T-helper 22 cell (primary cell): ENCODE measurements at places on chromosomes 2 and 18.

DNA sequence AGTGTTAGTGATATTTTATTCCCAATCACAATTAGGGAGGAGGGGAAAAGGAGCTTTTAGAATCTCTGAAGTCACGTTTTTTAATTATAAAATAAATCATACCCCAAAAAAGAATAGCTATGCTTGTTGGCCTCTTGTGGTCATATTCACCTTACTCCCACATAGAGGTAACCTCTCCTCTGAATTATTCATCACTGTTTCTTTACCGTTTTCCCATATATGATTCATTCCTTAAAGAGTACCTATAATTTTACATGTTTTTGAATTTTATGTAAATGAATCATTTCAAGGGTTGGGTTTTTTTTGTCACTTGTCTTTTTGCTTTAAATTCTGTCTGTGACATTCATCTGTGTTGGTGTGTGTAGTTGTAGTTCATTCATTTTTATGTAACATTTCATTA lies 110.6 kb upstream of the CD302 start:
- no peak for DNase-seq

DNA sequence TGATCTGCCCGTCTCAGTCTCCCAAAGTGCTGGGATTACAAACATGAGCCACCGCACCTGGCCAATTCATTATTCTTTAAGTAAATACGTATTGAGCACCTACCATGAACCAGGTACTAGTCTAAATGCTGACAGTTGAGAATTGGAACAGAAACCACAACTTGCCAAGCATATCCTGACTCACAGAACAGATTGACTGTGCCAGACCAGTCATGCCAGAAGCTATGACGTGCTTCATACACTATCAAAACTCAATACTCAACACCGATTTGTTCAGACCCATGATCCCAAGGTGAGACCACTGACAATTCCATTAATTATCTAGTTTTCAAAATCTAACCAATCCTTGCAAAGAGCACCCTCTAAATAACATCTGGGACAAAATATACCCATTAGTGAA lies 148.6 kb downstream of the B3GNT2 start:
- DNase-seq: no peak

- DNase-seq: peak; percentile 9
These were observed 42.3 kb upstream of the ATIC start for GRCh38 chr2:215269397-215270117.

DNA sequence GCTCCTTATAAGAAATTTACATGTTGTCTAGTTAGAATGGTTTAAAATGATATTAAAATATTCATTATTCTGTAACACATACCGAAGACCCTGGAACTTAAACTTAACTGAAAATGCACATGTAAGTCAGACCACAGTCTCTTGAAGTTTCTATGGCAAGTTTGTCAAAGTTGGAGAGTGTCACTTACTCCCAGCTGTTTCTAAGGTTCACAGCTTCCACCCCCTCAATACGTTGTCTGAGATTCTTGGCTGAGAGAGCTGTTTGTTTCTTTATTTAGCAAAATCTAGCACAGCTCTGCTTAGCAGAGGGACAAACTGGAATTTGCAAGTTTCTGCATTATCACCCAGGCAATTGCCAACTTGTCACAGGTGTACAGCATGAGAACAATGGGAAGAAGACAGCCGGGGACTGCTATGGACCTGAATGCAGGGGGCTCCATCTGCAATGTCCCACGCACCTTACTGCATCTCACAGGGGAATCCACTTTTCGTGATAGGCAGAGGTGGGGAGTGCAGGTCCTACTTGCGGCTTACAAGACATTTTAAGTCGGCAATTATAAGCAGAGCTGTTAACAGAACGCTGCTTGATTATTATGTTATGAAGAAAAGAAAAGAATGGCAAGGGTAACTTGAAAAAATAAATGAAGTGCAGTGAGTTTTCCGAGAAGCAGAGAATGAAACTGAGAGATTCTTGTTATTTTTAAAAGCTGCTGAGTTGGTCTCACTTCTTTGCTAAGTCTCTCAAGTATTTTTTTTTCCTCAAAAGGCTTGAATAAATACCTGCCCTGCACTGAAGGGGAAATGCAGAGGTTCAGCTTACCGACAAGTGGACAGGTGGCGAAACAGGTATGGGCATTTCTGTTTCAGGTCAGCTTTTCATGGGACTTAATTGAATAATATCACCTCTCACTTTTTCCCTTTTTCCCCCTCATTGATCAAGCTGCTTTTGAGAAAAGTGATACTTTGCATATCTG lies 1072.1 kb upstream of the FANCL start:
- DNase-seq: no peak

- no peak for DNase-seq
These were observed 73.6 kb upstream of the STK17B start for GRCh38 chr2:196244966-196245365.

- DNase-seq: no peak
These were observed 90.4 kb upstream of the LYPD1 start for GRCh38 chr2:132760405-132760804.

- DNase-seq: no peak
These were observed 665.2 kb upstream of the NRXN1 start for GRCh38 chr2:51697095-51697494.

DNA sequence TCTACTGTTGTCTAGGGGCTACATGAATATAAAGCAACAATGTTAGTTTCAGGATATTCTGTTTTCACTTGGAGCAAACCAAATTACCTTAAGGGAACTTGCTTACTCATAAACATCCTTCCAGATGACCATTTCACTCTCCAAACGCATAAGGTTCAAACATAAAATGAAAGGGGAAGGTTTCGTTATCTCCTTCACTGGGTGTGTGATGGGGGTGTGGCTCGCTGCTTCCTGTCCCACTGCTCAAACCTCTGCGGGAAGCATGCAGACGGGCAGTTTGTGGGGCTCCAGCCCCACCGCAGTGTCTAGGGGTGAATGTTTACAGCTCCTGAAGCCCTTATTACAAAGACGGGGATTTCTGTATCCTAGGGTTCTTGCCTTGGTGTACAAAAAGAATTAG lies 1310.9 kb upstream of the TMEFF2 start:
- DNase-seq: no peak

GRCh38 chr2:39593439-39594393 lies 72.0 kb upstream of the TMEM178A start:
- DNase-seq: no peak

- DNase-seq: no peak
These were observed 102.3 kb upstream of the GULP1 start for GRCh38 chr2:188189356-188189755.

- no peak for DNase-seq
These were observed 14.0 kb upstream of the PRKCE start for GRCh38 chr2:45637440-45637839.

DNA sequence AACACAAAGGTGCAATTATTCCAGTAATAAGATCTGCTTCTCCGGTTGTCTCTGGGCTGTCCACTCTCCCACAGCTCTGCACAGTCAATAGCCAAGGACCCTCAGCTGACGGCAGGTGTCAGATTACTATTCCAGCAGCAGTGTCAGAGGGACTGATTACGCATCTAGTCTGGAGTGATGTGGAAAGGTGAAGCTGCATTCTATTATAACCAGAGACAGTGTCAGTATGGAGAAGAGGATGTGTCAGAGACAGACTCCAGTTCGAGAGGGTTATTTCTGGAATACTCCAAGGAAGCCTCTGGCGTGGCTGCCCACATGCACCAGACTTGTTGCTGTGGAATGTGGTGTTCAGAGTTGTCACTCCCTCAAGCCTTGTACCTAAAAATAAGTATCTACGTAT lies 163.6 kb upstream of the TMEM200C start:
- no peak for DNase-seq

GRCh38 chr18:13211534-13211933 lies 7.0 kb upstream of the LDLRAD4 start:
- no peak for DNase-seq

DNA sequence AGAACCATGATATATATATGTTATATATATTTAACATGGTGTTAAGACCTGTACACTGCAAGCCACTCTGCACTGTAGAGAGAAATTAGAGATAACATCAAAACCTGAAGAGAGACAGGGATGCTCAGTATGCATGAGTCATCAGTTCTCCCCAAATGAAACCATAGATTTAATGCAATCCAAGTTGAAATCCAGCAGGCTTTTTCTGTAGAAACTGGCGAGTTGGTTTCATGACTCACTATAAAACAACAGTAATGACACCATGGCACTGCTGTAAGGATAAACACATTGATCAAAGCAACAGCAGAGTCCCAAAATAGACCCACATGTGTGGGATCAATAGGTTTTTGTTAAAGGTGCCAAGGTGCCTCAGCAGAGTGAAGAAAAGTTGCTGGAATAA lies 65.8 kb downstream of the RTP5 start:
- DNase-seq: no peak

- DNase-seq: no peak
These were observed at the start of gene DES for GRCh38 chr2:219418155-219419011. Gene DES, plus strand, starts transcription at chr2:219418377. Its CDS starts 86 bp downstream, at chr2:219418463.

- DNase-seq: no peak
These were observed 299.1 kb downstream of the PAX3 start for GRCh38 chr2:221999717-222000116.

DNA sequence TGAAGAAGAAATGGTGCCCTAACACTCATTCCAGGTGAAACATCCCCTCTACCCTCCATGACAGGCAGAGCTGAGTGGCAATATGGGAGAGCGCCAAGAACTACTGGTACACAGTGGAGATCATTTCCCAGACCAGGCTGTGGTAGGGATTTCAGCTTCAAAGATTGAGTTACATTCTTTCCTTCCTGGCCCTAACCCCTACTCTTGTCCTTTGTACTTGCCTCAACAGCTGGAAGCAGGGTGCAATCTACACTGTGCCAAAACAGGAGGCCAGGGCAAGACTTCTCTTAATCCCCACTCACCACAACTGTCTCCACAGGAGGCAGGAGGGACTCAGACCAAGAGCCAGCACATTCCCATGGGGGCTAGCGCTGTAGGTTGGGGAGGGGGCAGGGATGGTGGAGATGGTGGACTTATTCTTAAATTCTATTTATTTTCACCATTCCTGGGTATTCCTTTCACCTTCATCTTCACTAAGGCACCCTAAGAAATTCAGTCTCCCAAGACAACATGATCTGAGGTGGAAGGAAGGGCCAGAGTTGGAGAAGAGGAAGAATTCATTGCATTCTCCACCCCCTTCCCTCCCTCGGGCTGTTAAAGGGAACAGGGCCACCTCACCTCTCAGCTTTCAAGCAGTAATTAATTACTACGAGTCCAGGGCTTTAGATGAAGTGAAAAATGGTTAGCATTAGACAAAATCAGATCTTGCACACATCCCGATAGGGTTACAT lies 65.9 kb downstream of the AAK1 start:
- no peak for DNase-seq

GRCh38 chr2:69217333-69218080 lies 169.5 kb downstream of the GFPT1 start:
- no peak for DNase-seq

DNA sequence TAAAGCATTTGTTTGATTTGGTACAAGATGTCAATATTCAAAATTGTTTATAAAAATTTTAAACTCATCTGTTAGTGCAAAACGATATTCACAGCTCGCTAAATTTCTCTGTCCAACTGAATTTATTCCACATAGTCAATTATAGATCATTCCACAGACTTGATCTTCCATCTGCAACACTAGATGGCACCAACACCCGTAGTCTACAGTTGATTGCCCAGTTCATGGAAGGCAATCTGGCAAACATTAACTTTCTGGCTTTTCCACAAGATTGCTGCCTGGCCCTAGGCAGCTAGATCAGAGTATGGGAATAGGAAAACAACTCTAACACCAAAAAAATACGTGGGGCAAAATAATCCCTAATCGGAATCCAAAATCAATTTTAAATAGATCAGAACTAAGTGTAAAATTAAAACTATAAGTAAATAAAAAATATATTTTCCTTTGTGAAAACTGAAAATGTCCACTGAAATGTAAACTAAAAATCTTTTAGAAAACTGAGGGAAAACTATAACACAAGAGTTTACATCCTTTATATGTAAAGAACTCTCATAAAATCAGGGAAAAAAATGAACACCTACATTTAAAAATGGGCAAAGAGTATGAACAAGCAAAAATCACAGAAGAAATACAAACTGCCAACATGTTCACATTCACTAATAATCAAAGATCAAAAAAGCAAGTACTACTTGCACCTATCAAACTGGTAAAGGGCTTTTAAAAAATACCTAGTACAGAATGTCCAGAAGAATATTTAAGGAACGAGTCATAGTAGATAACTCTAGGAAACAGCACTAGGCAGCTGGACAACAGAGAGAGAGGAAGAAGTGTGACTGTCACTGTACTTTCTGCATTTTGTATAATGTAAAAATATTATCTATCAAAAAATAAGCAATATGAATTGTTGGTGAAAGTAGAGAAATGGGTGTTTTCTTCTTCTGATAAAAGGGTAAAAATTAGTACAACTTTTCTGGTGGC lies 35.0 kb downstream of the RTN4 start:
- DNase-seq: peak; percentile 8

- DNase-seq: no peak
These were observed 32.9 kb upstream of the SCG2 start for GRCh38 chr2:223635080-223635479.

GRCh38 chr2:174395284-174395968 lies at the start of gene SCRN3:
Gene SCRN3, plus strand, starts transcription at chr2:174395730. Its CDS starts 2,554 bp downstream, at chr2:174398284.
- DNase-seq: peak; percentile 76

- no peak for DNase-seq
These were observed 4.2 kb upstream of the CCNYL1 start for GRCh38 chr2:207706936-207707860.

DNA sequence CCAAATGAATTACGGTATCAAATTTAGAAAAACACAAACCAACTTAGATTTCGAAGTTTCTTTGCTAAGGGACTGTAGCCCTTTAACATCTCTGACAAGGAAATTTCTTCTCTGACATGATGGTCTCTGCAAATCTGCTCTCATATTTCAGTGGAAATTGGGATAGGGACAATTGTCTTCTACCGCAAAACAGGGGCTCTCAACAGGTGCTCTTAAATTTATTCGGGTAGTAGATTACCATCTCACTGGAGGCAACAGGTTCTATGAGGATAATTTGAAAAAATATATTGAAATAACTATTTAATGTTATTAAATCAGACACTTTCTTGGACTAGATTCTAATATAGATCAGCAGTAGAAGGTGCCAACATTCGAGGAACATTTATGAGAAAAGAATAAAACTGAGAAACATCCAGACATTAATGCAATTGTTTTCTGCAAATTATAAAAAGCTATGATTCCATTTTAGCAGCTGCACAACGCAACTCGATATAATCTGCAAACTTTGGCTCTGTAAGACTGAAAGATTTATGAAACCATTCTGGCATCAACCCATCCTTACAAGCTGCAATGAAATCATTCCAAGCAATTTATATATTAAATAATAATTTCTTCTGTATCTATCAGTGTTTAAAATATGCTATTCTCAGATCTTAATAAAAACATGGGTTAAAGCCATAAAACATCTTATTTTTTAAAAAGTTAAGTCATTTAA lies 10.0 kb upstream of the BCL2 start:
- no peak for DNase-seq

GRCh38 chr2:20159411-20160070 lies 65.4 kb downstream of the SDC1 start:
- no peak for DNase-seq
